ENCODE measurements at places on chromosomes 6 and 20. TPM values are rescaled to one million over a fixed set of nuclear protein-coding genes. Genes with fewer than 3 reads are reported as not detected.

The COMMD7 gene
- polyA plus RNA-seq: 61.9 TPM

The DNMT3B gene
- polyA plus RNA-seq: 0.73 TPM

- no peaks in the 10 kb centered on the region for H3K27me3 ChIP-seq
- H3K27ac ChIP-seq: no peak overlapping the region
- no peak for DNase-seq
- H3K4me1 ChIP-seq: no peaks in the 10 kb centered on the region
- H3K36me3 ChIP-seq: no peaks in the 10 kb centered on the region
Observed at GRCh38 chr20:60630609-60631008, 621.5 kb upstream of the CDH4 start.

- no peaks in the 10 kb centered on the region for H3K4me1 ChIP-seq
- H3K27ac ChIP-seq: no peak overlapping the region
- no peak for DNase-seq
- no peaks in the 10 kb centered on the region for H3K36me3 ChIP-seq
- no peak overlapping the region for H3K4me3 ChIP-seq
Observed at GRCh38 chr6:96460052-96460700, 61.4 kb upstream of the UFL1 start.

GRCh38 chr20:44532259-44532980 lies 10.6 kb upstream of the SERINC3 start:
- H3K27me3 ChIP-seq: no peaks in the 10 kb centered on the region
- peak overlapping the region; percentile 86 for H3K27ac ChIP-seq
- H3K4me1 ChIP-seq: peaks cover 15% of the 10 kb centered on the region

DNA sequence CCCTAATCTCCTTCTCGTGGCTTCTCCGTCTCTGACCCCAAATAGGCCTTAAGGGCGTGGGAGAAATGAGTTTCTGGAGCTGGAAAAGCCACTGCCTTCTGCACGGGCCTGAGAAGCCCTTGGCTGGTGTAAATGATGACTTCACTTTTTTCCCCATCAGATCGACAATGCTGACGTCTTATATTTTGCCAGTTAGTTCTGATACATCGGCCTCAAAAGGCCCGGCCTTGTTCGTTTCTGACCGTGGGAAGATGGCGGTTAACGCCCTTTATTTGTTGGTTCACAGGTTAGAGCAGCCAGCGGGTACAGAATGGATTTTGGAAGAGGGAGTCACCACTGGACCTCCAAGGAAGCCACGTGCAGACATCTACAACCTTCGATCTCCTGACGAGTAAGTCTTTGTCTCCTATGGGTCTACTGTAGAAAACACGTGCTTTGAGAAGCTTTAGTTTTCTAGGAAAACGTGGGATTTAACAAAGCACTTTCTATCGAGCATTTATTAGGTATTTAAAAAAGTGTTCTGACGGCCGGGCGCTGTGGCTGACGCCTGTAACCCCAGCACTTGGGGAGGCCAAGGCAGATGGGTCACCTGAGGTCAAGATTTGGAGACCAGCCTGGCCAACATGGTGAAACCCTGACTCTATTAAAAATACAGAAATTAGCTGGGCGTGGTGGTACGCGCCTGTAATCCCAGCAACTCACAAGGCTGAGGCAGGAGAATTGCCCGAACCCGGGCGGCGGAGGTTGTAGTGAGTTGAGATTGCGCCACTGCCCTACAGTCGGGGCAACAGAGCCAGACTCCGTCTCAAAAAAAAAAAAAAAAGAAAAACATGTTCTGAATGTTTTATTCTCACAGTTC lies 1.2 kb upstream of the ZNFX1 start:
- H3K4me3 ChIP-seq: peak overlapping the region; percentile 90
- H3K4me1 ChIP-seq: peaks cover 51% of the 10 kb centered on the region
- DNase-seq: peak; percentile 64
- H3K36me3 ChIP-seq: peaks cover 61% of the 10 kb centered on the region
- peak overlapping the region; percentile 98 for H3K27ac ChIP-seq

DNA sequence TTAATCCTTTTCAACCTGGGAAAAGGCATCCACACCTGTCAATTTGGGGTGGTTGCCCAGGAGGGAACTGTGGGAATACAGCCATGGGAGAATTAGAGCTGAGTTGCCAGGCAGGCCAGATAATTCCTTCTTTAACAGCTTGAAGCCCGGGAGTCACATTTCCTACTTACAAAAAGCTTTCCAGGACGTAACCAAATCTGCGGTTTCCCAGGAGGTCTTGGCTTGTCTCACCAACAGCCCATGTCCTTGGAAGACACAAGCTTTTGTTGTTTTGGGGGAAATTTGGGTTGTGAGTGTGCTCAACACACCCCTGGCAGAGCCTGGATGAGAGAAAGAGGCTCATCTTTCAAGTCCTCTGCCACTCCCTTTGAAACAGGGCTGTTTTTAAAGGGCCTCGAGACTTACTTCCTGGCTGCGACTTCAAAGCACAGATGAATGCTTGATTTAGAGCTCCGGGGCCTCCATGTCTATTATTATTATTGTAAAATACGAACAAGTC lies 465.9 kb upstream of the BTBD3 start:
- H3K36me3 ChIP-seq: no peaks in the 10 kb centered on the region
- no peak overlapping the region for H3K4me3 ChIP-seq
- H3K4me1 ChIP-seq: no peaks in the 10 kb centered on the region
- no peaks in the 10 kb centered on the region for H3K27me3 ChIP-seq
